Mammary microvascular endothelial cell (primary cell): ENCODE measurements at places on chromosomes 3 and 15. TPM values are rescaled to one million over a fixed set of nuclear protein-coding genes. Genes with fewer than 3 reads are reported as not detected.

FAM174B gene
- total RNA-seq = 6.3 and 10.1 TPM in 2 replicates

PCCB gene
- total RNA-seq = 54.1 and 64.5 TPM in 2 replicates

HEG1 gene
- 41.0 and 53.0 TPM in 2 replicates for total RNA-seq

GATA2 gene
- total RNA-seq = 52.0 and 66.8 TPM in 2 replicates

GOLGA8A gene
- total RNA-seq = 1.2 and 2.7 TPM in 2 replicates

ZNF80 gene
- total RNA-seq = not detected in 2 replicates
